NCI-H1436 treated with DMSO at 0.1 percent for 48 hours (cell line): ENCODE measurements at places on chromosomes 12 and 14.
A peak's percentile ranks its signal among the peaks of the same experiment; 100 is the strongest.

GRCh38 chr12:124847113-124848074, 16.3 kb downstream of the SCARB1 start:
- no peak for DNase-seq

DNA sequence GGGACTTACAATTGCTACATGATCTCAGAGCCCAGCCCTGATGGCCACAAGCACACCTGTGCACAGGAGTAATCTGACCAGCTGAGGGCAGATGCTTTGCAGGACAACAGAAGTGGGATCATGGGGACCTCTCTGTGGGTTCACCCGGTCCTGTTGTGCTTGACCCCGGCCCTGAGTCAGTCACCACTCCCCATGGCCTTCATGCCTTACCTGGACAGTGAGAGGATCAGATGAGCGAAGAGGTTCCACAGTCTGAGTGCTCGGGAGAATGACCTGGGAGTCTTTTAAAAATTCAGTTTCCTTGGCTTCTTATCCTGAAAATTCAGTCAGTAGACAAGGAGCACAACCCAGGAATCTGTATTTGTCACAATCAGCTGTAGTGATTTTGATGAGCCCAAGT, 88.1 kb downstream of the NTF3 start:
- no peak for DNase-seq

DNA sequence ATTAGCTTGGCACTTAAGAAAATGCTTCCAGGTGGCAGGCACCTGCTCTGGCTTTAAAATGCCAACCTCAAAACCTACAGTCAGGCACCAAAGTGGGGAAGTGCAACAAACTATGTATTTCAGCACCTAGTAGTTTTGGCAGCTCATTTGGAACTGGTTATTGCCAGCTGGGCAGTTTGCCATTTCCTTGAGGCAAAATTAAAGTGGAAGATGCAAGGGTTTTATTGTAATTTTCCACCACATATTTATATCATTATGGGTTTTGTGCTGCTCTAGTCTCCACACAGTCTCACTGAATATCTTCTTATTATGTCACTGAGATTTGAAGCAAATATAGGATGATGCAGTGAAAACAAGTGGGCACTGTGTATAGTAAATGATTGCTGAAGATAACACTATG, 117.0 kb downstream of the PRKD1 start:
- peak; percentile 91 for DNase-seq

- no peak for DNase-seq
These were observed 138.5 kb downstream of the KICS2 start for GRCh38 chr12:64083285-64084210.

- peak; percentile 35 for DNase-seq
These were observed 19.1 kb upstream of the DHRS7 start for GRCh38 chr14:60184146-60184904.

GRCh38 chr14:77902811-77903210, 102.9 kb downstream of the ADCK1 start:
- DNase-seq = no peak
